CD4-positive, alpha-beta T cell treated with Interleukin-4 for 1 hour (primary cell): ENCODE measurements at places on chromosomes 2 and 18.

DNA sequence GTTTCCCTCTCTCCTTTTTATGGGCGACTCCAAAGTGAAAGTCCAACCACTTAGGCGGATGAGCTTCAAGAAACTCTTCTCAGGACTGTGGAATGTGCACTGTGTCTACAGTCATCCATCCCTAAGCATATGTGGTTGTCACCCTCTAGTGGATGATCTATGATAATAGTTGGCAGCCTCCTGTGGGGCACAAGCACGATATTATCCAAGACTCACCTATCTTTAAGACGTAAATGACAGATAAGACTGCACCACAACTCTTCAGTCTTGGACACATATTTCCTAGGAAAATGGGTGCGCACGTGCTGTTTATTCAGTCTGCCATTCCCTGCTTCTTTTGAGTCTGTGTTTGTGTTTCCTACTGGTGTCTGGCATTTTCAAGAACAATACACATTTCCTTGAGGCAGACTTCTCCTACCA is 145.5 kb upstream of the CTAGE1 start:
- no peak for DNase-seq

- no peak for DNase-seq
Measured at GRCh38 chr2:178829299-178829960, 22.2 kb upstream of the TTN start.

GRCh38 chr2:158116936-158117335 is 15.3 kb downstream of the UPP2 start:
- DNase-seq, result no peak

DNA sequence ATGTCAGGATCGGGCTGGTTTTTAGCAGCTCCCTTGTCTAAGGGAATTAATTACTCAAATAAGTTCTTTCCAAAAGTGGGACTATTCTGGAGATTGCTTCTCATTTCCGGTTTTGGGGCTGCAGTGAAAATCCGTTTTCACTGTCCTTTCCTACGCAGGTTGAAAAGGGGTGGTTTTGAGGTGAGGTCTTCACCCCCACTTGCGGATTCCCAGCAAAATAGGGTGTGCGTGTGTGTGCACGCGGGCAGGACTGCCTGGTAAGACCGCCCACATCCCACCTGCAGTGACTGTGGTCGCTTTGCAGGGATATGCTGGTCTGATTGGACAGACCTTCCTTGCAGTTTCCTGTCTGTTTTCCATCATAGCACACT is 472 bp upstream of the PLEKHM3 start:
- peak; percentile 30 for DNase-seq

DNA sequence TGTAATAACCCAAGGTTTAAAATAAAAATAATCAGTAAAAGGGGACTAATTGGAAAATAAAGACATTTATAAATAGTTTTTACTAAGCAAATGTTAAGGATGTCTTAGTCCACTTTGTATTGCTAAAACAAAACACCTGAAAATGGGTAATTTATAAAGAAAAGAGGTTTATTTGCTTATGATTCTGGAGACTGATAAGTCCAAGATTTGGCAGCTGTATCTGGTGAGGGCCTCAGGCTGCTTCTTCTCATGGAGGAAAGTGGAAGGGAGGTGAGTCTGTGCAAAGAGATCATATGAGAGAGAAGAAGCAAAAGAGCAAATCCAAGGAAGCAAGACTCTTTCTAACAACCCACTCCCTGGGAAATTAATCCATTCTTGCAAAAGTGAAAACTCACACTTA is 299.5 kb downstream of the DSC3 start:
- DNase-seq, result no peak

GRCh38 chr2:201980389-201980821 is 53.2 kb upstream of the FZD7 start:
- DNase-seq, result no peak

- DNase-seq, result no peak
Measured at GRCh38 chr2:223643309-223643708, 41.1 kb upstream of the SCG2 start.

GRCh38 chr2:238570391-238570790 is 143.7 kb downstream of the ASB1 start:
- no peak for DNase-seq

DNA sequence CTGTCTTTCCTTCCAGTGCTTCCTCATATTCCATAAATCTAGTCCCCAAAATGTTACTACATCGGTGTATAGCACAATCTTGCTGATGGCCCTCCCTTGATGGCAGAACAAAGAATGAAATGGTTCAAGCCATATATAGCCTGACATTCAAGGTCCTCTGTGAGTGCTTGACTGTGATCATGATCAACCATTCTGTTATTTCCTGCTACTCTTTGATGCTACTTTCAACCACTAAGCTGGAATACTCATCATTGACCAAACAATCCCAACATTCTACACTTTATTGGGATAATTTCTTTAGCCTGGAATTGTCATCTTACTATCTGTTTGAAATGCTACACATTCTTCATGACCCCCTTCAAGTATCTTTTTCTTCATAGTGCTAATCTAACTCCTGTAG is 633.9 kb downstream of the PLCL1 start:
- DNase-seq, result no peak

DNA sequence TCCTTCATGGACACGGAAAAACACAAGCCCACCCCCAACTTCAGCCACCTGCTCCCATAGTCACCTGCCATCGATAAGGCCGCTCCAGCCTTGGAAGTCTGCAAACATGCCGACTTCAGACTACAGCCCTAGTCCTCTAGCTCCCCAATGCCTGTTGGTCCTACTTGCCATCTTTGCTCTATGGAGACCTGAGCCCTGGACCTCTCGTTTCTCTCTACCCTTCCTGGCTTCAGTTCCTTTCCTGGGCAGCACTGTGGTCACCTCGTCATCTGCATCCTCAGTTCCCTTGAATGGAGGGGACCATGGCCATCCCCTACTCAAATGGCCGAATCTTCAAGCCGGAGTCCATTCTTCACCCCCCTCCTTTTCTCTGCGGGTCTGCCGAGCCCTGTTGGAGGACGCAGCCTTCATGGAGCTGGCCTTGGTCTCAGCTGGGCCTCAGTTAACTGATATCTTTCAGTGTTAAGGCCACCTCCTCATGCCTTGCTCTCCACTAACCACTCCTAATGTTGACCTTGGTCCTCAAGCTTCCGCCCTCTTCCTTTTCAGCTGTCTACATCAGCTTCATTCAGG is 47.7 kb upstream of the GBX2 start:
- no peak for DNase-seq

GRCh38 chr2:129887688-129888266 is 91.7 kb upstream of the RAB6C start:
- no peak for DNase-seq

GRCh38 chr2:203673933-203674332 is 32.5 kb upstream of the CD28 start:
- DNase-seq, result no peak
